T-cell (primary cell): ENCODE measurements at places on chromosomes 5 and 9. TPM values are rescaled to one million over a fixed set of nuclear protein-coding genes. Genes with fewer than 3 reads are reported as not detected.

The LHX6 gene
- not detected for total RNA-seq

The ARSI gene
- not detected for total RNA-seq

The PCDHB2 gene
- total RNA-seq = not detected

The NPM1 gene
- 1,150 TPM for total RNA-seq

The ROPN1L gene
- 1.1 TPM for total RNA-seq
